Activated CD4-positive, alpha-beta T cell treated with anti-CD3 and anti-CD28 coated beads for 4 hours (primary cell): ENCODE measurements at places on chromosomes 3 and 15.

DNA sequence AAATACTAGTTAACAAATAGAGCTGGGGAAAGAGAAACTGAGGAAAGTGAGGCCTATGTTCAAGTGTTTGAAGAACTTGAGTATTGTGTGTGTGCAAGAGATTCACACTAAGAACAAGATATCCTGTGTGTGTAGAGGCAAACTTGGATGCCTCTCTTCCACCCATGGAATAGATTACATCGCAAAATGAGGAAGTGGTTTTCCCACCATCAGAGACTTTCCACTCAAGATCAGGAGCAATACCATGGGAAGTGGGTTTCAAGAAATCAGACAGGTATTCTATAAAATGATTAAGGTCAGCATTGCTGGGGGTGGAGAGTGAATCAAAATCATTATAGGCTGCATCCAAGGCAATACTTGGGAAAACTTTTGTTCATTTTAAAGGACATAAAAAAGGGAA, 308.0 kb downstream of the FGF12 start:
- DNase-seq: no peak

DNA sequence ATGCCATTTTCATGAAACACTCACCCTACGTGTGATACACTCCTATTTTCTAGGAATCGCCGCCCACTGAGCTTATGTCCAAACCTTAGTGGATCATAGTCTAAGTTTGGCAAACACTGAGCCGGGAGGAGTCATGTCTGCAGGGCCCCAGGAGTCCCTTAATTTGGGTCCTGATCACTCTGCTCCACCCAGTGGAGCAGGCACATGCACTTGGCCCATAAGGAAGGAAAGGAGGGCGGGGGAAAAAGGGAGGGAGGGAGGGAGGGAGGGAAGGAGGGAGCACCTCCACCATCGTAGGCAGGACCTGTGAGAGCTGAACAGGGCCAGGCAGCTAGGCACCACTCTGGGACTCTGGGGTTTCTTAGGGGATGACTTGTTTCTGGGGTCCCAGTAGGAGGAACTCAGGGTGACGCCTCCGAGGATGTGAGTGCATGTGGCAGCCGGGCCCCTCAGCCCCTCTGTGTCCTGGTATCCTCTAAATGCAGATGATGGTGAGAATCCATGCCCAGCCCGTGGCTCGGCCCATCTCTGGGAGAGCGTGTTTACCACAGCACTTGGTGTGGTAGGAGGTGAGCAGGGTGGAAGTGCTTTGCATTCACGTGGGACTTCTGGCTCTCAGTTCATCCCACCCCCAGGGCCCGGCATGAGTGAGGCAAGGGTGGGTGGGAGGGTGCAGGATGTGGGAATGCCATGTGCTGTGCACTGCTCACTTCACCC, 109.4 kb downstream of the KLF13 start:
- peak; percentile 56 for DNase-seq

- no peak for DNase-seq
Observed at GRCh38 chr3:30502742-30503073, 103.7 kb upstream of the TGFBR2 start.

- peak; percentile 66 for DNase-seq
Observed at GRCh38 chr3:15331606-15332404, 581 bp downstream of the SH3BP5 start.

DNA sequence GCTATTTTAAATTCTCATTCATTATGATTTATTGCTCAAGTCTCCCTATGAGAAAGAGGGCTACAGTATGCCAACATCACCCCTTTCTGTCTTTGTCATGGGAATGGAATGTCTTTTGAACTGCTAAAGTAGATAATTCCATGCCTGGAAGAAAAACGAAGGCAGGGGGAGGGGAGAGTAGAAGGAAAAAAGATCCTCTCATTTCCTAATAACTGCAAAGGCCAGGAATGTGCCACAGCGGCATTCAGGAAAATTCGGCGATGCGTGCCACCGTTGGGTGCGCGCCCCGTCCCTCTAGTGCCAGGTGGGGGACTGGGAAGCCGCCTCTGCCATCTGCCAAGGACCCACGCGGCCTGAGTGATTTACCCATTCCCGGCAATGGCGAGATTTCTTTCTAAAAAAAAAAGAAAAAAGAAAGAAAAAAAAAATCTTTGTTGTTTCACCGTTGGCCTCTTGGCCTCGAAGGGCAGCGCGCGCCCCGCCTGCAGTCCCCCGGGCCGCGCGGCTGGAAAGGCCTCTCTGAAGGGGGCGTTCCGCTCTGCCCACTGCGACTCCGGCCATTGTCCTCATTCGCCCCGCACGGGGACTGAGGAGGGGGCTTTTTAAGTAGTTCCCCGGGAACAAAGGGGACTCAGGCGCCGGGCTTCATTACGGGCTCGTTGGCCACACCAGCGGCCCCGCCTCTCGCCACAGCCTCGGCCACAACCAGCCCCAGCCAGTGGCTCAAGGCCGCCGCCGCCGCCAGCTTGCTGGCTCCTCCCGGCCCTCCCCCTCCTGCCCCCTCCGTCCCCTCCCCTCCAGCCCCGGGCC, 54.5 kb downstream of the CPN2 start:
- DNase-seq: no peak

DNA sequence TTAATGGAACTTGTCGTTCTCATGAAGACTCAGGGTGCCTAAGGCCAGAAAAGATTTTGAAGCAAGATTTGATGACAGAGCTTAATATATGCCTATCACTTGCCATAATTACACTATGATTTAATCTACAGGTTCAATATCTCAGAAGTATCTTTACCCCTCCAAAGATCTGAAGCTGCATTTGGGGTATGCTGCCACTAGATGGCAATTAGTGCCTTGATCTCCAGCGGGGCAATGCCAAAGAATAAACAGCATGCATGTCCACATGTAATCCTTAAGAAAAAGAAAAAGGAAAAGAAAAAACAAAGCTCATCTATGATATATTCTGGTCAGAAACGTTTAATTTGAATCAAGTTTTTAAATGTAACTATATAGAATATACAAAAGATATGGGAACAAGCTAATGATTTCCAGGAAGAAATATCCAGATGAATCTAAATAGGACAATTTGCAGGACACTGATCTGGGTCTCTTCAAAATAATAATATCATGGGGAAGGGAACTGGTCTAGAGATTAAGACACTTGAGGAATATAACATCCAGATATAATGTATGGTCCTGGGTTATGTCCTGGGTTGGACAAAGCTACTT, 55.0 kb upstream of the SOX14 start:
- no peak for DNase-seq

DNA sequence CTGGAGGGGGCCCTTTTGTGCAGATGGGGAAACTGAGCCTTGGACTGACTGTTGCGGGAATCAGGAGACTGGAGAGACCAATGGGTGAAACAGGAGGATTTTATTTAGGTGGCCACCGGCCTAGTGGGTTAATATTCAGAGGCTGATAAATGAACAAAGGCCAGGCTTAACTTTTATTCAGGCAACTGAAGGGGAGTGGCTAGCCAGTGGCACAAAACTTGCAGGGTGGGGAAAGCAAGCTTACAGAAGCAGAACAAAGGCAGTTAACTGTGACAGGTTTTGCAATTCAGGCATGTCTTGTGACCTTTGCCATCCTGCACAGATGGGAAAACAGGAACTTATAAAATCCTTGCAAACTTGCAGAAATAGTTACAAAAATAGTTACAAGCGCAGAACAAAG, 24.9 kb upstream of the ACAD9 start:
- DNase-seq: no peak

GRCh38 chr3:183085634-183086390, 13.5 kb downstream of the MCCC1 start:
- no peak for DNase-seq

DNA sequence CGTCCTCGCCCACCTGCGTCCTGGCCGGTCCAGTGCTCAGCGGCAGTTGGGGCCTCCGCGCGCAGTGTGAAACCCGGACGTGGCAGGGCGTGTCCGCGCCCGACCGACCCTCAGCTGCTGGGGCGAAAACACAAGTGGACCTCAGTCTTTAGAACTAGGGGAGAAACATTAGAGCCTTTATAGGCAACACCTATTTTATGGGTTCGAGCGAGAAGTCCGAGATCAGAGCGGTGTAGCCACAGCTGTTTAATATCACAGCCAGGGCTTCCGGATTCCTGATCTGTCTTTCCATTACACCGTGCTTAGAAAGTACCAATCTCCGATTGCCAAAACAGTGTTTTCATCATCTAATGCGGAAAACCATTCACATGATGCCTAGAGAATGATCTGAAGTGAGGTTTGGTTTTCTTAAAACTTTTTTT, 506 bp downstream of the RAD51 start:
- DNase-seq: no peak

DNA sequence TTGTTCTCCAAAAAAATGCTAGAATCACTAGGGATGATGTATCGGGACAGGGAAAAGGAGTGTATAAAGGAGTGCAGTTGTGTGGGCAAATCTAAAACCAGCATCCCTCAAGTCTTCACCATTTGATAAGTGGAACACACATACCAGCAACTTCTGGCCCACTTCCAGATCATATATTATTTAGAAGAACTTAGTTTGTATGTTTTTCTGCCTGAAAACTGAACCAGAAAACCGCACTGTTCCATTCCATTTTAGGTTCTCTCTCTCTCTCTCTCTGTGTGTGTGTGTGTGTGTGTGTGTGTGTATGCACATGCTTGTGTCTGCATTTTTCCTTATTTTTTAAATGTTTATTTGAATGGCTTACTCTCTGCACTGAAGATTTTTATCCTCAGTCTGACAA, 93.5 kb downstream of the SERPINI1 start:
- DNase-seq: no peak

DNA sequence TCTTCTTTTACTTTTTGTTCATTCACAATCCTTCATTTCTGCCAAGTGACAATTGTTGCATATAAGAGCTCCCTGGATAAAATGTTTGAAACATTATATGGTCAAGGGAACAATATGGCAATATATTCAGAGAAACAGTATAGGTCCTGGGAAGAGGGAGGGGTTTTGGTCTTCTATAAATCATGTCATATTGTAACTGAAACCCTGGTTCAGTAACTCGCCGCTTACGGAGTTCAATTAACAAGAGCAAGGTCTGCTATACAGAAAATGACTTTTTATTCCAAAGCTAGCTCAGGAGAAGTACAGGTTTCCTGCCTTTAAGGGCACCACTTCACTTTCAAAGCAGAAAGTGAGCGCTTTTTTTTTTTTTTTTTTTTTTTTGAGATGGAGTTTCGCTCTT, 522.1 kb upstream of the TGFBR2 start:
- DNase-seq: no peak

DNA sequence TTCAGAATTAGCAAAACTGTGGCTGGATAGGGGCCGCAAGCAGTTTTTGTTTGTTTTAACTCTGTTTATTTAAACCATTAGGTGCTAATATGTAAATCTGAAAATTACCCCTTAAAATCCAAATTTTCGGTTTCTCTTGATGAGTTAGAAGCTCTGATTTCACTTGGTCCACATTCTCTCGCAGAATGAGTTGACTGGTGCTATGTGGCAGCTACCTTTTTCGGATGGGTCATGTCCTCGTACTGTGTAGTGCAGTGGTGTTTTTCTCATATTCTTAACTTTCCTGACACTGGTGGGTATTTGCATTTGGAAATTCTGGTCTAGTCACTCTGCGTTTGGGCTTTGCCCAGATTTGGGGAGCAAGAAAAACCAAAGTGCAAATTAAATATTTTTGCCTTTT, 87.1 kb downstream of the DIPK2A start:
- DNase-seq: no peak

DNA sequence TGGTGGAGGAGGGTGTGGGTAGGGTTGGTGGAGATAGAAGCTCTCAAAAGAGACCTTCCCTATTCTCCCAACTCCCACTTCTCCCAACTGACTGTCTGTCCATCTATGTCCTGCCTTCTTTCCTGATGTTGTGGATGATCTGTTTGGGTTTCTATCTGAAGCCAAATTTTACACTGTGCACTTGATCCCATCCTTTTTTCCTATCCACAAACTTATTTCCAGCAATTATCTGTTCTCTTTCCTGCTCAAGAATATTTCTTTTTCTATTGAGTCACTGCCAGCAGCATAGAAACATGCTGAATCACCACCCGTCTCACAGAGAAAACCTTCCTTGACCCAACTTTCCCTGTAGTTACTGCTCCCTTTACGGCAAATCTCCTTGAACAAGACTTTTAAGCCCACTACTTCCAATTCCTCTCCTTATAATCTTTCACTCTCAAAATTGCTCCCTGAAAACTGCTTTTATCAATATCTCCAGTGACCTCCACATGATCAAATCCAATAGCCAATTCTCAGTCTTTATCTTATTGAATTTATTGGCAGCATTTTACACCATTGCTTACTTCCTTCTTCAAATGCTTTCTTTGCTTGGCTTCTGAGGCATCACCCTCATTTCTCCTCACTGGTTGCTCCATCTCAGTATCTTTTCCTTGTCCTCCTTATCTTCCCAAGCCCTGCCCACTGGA, 141.2 kb upstream of the SLC7A14 start:
- DNase-seq: no peak

GRCh38 chr15:40477642-40478327, 7.0 kb downstream of the CHST14 start:
- no peak for DNase-seq

DNA sequence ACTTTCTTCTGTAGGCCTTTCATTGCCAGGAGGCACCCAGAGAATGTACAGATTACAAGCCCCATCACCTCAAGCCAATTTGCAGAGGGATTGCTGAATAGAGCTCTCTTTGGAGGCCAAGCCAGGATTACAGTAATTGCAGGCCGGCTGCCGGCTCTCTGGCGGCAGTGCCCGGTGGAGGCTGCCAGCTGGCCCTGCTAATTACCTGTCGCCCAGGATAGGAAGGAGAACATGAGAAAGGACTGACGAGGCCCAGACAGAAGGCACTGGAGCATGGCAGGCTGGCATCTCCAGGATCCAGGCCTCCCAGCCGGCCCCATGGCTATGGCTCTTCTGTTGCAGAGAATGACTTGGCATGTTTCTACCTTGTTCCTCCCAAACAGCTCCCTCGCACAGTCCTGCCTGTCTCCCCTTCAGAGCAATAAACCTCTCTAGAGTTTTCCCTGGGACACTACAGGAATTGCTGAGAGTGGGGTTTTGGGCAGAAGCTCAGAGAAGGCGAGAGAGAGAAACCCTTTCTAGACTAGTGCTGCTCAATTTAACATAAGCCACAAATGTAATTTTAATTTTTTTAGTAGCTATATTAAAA, 273.6 kb upstream of the PROK2 start:
- DNase-seq: no peak

GRCh38 chr3:120554812-120555606, 41.1 kb upstream of the NDUFB4 start:
- DNase-seq: no peak

DNA sequence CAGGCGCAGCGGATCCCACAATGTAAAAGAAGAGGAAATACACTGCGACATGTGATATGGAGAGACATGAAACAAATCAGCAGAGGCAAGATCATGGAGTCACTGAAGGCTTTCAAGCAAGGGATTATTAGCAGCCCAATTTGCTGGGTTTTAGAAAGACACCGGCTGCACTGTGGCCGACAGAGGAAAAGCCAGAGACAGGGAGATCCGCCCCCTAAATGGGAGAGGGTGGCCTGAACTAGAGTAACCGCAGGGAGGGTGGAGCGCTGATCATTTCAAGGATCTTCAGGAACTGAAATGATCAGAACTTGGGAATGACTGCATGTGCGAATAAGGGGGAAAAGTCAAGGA, 612 bp upstream of the C15orf40 start:
- DNase-seq: no peak

- DNase-seq: no peak
Observed at GRCh38 chr3:184911570-184911969, 99.6 kb downstream of the VPS8 start.

GRCh38 chr3:74693696-74694393, 79.4 kb upstream of the CNTN3 start:
- no peak for DNase-seq
